ENCODE measurements at places on chromosomes 7 and 10.

DNA sequence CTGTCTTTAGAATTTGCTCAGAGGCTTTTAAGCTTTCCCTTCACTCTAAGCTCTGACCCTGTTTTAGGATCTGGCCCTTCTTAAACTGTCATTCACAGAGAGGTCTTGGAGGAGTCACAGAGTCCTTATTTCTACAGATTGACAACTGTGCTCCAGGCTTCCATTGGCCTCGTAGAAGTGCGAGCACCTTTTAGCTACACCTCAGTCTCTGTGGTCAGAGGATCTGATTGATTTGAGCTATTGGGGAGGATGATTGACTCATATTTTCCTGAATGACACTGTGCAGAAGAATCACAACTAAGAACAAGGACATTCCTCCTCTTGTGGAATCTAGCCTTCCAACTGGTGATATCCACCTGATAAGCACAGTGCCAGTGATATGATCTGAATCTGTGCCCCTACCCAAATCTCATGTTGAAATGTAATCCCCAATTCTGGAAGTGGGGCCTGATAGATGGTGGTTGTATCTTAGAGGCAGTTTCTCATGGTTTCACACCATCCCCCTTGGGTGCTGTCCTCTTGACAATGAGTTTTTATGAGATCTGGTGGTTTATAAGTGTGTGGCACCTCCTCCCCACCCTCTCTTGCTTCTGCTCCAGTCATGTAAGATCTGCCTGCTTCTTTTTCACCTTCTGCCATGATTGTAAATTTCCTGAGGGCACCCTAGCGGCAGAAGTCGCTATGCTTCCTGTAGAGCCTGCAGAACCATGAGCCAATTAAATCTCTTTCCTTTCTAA is 3.2 kb downstream of the CYP3A7 start:
- no peak for DNase-seq

DNA sequence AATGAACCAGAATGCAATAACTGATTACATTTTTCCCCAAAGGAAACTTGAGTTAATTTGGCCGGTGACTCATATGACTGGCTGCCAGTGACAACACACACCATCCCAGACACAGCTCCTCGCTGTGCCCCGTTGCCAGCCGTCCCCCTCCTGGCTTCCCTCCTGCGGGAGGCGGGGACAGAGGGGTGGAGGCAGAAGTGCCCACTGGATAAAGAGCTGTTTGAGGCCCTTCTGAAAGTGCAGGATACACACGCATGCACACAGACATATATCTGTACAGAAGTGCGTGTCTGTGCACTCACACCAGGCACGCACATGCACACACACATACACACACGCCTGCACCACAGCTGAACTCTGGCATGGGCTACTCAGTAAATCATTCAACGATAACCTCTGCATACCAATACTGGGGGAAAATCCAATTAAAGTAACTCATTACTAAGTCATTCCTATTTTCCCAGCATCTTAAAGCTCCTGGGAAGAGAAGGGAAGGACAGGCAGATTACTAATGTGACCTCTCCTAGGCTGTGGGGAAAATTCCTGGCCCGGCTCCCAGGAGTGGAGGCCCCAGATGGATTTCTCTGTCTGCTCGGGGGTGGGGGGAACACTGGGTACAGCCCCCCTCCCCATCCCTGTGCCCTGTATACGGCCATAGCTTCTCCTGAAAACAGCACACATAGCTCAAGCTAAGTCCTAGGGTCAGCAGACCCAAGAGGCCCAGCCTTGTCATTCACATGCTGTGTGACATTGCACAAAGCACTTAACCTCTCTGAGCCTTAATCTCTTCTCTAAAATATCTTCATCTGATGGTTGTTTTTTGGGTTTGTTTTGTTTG is 52.3 kb upstream of the MYL10 start:
- DNase-seq, result no peak

DNA sequence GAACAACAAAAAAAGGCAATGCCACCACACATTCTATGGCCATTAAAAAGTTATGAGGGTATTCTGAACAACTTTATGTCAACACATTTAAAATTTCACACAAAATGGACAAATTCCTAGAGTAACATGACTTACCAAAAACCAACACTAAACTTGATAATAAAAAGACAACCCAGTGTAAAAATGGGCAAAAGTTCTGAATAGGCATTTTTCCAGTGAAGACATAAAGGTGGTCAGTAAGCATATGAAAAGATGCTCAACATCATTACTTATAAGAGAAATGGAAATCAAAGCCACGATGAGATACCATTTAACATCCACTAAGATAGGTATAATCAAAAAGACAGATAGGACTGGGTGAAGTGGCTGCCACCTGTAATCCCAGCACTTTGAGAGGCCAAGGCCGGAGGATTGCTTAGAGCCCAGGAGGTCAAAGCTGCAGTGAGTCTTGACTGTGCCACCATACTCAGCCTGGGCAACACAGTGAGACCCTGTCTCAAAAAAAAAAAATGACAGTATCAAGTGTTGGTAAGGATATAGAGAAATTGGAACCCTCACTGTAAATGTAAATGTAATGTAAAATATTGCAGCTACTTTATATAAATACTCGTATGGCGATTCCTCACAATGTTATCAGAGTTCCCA is 71.1 kb upstream of the OIT3 start:
- DNase-seq, result no peak

DNA sequence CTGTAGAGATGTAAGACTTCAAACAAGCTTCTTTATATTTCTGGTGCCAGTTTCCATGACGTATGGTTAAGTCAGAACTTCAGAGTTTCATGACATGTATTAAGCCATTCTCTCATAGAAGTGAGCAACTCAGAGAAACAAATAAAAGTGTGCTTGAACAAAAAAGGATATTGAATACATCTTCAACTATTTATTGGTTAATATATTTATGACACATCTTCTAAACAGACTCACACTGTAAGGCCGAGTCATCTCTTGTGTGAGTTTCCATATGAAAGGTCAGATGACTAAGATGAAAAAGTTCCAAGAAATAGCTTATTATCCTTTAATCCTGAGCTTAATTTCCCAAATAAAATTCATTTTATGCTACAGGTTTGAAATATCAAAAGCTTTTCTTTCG is 105.5 kb upstream of the CSTF2T start:
- DNase-seq, result no peak

DNA sequence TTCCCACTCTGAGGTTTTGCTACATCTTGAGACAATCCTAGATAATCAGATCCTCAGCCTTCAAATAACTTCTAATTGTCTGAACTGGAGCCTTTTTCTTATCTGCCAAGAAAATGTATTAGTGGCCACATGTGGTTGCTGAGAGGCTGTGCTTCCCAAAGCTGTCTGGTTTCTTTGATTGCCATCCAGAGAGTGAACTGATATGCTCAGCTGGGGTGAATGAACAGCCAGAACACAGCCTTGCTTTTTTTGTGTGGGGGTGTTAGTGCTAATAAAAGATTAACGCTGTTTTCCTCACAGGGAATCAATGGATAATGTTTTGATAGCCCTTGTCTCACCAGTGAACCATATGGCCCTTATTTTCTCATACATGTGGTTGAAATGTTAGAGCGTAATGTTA is 66.9 kb downstream of the BBS9 start:
- DNase-seq, result no peak
